ENCODE measurements at places on chromosomes 6 and 20.
A peak's percentile ranks its signal among the peaks of the same experiment; 100 is the strongest.

DNA sequence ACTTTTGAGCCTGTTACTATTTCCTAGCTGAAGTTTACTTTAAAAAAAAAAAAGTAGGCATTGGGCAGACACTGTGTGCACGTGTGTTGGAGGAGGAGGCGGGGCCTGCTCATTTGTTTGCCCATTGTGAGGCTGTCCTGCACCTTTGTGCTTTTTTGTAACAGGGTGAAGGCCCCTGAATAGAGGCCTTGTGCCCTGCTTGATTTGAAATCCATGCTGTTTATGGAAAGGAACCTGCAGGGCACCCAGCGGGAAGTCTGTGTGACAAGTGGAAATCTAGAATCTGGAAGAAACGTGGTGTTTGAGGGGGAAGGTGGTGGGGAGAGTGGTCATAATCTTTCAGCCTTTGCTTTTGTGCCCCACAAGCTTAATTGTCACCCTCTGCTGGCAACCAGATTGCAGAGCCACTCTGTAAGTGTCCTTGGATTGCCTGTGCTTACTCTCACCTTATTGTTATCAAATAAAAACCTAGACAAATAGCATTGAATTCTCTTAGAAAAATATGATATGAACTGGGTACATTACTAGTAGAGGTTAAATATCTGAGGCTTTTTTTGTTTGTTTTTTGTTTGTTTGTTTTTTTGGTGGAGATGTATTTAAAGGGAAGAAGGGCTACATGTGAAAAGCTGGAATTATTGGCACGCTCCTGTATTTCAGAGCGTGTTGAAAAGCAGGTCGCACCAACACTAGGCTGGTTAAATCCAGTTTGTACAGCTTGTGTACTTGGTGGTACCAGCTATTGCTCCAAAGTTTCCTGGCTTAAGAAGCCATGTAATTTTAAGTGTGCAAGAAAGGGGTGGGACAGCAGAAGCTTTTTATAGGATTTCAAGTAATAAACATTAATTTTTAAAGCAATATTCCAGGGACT lies 156.3 kb downstream of the ARID1B start:
- peak; percentile 81 for DNase-seq

GRCh38 chr20:11483697-11484096 lies 434.0 kb upstream of the BTBD3 start:
- DNase-seq, result no peak

DNA sequence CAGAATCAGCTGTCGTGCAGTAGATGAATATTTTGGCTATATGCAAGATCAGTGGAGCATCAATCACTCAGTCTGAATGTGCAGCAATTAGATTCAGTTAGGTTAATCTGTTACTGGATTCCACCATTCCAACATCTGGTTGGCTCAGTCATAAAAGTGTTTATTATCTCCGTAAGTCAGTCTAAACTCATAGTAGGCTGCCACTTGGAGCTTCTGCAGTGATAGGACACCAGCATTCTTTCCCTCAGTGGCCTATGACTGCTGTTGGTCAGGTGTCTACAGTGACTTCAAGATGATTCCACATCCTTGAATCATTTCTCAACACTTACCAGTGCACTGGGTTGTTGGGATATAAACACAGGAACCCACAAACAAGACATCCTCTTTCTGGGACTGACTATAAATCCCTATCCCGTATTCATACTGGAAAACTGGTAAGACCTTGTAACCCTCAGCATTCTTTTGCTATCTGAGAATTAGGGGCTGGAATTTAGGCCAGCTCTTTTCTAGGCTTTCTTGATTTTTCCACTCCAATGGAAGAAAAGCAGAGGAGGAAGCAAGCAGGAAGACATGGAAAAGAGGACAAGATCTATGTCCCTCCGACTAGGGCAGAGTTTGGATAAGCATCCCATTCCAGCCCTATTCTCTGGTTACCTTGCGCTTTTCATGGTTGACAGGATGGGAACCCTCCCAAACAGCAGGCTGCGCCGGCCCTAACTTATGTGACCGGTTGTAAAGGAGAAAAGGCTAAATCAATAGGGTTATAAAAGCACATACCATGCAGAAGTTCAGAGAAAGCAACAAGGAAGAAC lies 919.6 kb downstream of the KIF16B start:
- DNase-seq, result no peak

DNA sequence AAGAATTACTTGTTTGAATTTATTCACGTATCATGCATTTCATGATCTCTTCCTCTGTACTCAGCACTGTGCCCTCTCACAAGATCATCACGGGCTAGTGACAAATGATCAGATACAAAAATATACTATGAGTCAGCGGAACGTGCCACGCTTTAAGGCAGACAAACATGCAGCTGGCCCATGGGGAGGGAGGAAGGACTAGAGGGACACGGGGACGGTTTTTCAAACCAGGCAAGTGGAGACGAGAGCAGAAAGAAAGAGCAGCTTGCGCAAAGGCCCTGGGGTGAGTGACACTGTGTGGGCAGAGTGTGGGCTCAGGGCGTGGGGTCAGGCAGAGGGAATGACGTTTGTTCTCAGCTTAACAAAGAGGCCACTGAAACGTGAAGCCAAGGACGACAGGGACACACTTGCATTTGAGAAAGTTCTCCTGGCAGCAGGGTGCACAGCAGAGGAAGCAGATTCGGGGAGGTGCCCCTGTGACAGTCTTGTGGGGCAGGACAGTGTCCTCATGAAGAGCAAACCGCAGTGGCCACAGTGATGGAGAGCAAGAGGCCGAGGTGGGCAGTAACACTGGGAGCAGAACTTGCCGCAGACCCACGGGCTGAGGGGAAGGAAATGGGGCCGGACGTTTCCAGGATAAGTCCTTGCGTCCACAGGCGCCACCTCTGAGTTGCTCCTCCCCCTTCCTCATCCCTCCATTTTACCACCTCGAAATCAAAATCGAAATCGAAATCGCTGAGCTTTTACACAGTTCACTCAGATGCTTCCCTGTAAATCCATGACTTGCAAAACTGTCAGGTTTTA lies 6.9 kb upstream of the RPS6KA2 start:
- peak; percentile 18 for DNase-seq

DNA sequence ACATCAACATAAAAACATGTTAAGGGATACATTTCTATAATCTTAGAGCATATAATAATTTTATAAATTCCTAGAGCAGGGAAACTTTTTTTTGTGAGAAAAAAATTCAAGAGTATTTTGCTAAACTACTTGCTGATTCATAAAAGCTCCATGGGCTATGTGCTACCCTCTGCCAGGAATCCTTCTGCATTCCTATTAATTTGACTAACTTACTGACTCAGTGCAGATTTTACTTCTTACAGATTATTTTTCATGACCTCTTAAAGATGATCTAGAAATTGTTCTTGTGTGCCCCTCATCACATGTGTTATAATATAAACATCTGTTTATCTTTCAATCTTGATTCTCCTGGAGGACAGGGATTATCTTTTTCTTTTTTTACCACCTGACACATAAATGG lies 5.7 kb downstream of the VTA1 start:
- no peak for DNase-seq

DNA sequence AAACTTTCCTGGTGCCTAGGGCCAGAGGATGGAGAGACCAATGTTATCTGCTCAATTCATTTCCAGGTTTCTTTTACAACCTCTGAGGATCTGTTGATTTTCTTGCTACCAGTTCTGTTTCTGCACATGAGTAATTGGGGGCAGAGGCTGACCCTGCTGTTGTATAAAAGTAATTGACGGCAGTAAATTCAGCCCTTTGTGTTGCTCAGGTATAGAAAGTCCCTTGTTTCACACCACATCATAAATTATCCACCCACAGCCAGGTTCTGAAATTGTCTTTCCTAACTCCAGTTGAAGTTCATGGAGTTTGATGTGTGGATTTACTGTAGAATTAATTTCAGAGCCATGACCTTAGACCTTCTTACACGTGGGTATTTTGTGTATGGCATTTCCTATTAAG lies 107.4 kb upstream of the GRIK2 start:
- DNase-seq, result no peak

GRCh38 chr20:5686384-5687105 lies 63.7 kb upstream of the SHLD1 start:
- DNase-seq, result no peak

- DNase-seq, result no peak
Measured at GRCh38 chr20:55567826-55568225, 437.5 kb downstream of the CBLN4 start.

GRCh38 chr6:6320901-6321300 lies 439 bp upstream of the F13A1 start:
- peak; percentile 26 for DNase-seq

- no peak for DNase-seq
Measured at GRCh38 chr6:130720076-130720715, 107.0 kb upstream of the SMLR1 start.

- peak; percentile 44 for DNase-seq
Measured at GRCh38 chr20:34536798-34537394, 20.7 kb downstream of the DYNLRB1 start.

DNA sequence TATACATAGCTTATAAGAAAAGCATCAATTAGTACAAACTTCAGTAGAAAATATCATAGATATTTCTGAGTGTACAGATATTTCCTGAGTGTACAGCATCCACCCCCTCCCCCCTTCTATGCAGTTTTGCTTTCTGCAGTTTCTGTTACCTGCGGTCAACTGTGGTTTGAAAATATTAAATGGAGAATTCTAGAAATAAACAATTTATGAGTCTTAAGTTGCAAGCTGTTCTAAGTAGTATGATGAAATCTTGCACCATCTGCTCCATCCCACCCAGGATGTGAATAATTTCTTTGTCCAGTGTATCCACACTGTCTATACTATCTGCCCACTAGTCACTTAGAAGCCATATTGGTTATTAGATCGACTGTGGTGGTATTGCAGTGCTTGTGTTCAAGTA lies 15.8 kb upstream of the GPR63 start:
- DNase-seq, result no peak

- DNase-seq, result no peak
Measured at GRCh38 chr6:142605922-142606485, 304.2 kb downstream of the ADGRG6 start.

DNA sequence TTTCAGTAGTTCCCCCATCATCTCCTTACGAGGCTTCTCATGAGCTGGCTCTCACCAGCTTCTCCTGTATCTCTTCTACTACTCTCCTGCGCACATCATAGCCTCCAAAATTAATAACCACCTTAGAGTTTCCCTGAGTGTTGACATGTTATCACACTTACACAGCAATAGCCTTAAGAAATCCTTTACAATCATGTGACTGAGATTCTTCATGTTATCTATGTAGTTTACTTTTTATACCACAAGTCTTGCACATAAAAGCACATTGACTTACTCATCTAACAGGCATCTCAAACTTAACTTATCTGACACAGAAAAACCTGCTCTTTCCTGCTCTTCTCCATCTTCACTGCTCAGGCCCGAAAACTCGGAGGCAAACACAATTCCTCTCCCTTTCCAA lies 103.7 kb upstream of the TAB2 start:
- DNase-seq, result no peak

DNA sequence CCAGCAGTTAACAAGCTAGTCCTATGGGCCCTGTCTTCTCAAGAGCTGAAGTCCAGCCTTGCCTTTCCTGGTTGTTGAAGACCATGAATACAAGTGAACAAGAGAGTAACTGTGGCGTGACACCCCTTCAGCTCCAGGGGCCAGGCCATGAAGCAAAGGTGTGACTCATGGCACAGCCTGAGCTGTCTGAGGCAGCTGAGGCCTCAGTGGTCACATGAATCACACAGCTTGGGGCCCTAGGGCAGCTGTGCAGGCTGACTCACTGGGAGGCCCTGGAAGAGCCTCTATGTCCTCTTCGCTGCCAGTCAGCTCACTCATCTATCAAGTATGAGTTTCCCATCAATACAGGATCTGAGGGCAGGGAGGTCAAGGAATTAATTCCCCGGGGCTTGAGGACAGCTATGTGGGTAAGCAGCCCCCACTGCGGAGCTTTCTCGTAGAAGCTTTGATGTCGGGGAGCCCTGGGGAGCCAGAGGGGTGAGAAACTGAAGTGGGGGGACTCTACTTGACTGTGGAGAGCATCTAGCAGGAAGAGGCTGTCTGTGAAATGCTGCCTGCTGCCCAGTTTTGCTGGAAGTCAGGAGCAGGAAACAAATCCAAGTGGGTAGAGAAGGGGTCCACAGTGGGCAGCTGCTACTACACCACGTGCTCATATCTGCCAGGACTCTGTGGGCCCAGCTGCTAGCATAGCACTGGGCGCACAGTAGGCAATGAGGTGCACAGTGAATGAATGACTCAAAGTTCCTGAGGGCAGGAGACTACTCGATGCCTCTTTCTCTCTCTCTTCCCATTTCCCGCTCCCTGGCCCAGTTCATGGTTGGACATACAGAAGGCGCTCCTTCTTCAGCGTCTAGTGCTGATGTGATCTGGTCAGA lies 13.7 kb upstream of the FAM83C start:
- peak; percentile 98 for DNase-seq

- DNase-seq, result no peak
Measured at GRCh38 chr6:24401458-24401857, 1.3 kb upstream of the MRS2 start.

- DNase-seq, result no peak
Measured at GRCh38 chr6:140178935-140179334, 804.5 kb upstream of the CITED2 start.

- DNase-seq, result no peak
Measured at GRCh38 chr20:4233520-4233919, 218.2 kb upstream of the RNF24 start.

- no peak for DNase-seq
Measured at GRCh38 chr20:3106185-3106584, 21.7 kb upstream of the AVP start.

- DNase-seq, result no peak
Measured at GRCh38 chr6:118708744-118709143, 57.4 kb upstream of the CEP85L start.

- no peak for DNase-seq
Measured at GRCh38 chr6:6588064-6588923, at the start of gene LY86. LY86 (plus strand) TSS chr6:6588720; CDS start chr6:6588735, 15 bp downstream.

- DNase-seq, result no peak
Measured at GRCh38 chr20:48406498-48406897, 421.3 kb downstream of the PREX1 start.

GRCh38 chr6:27518881-27519795 lies 46.2 kb upstream of the ZNF184 start:
- DNase-seq, result peak; percentile 84

- no peak for DNase-seq
Measured at GRCh38 chr20:50532221-50532620, 22.0 kb downstream of the PTPN1 start.

GRCh38 chr20:46683011-46683667 lies 6.1 kb downstream of the TP53RK start:
- no peak for DNase-seq

DNA sequence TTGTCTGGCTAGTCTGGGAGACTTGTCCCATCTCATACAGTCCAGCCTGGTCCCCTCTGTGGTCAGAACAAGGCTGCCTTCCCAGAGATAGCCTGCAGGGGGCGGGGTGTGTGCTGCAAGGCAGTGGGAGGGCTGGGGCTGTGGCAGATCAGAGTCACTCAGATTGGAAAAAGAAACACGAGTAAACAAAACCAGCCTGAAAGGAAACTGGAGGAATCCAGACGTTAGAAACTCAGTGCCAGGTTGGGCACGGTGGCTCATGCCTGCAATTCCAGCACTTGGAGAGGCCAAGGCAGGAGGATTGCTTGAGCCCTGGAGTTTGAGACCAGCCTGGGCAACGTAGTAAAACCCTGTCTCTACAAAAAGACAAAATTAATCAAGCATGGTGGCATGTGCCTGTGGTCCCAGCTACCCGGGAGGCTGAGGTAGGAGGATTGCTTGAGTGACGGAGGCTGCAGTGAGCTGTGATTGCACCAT lies 20.2 kb downstream of the LEMD2 start:
- peak; percentile 86 for DNase-seq

- DNase-seq, result no peak
Measured at GRCh38 chr20:50710492-50711063, 19.2 kb upstream of the RIPOR3 start.

Data from DMS53 (cell line).